H9 (cell line): ENCODE measurements at places on chromosomes 1 and 21. TPM values are rescaled to one million over a fixed set of nuclear protein-coding genes. Genes with fewer than 3 reads are reported as not detected.

DNA sequence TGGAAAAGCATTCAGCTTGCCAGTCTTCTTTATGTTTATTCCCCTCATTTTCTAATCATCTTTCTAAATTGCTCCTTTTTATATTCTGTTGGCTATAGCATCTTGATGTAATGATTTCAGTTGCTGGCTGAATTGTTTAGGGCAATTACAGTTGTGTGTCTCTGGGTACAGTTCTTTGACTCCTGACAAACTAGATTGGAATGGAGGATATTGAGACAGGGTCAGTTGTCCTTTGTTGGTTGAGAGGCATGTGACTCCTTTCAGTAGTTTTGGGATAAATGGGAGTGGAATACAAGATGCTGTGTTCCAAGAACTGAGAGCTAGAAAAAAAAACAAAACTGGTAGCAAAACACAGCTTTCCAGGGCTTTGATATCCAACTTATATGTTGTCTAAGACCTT, 1.5 kb downstream of the CENPF start:
- peaks cover 20% of the 10 kb centered on the region for H3K36me3 ChIP-seq
- H3K4me3 ChIP-seq: peak overlapping the region; percentile 98
- no peak for DNase-seq
- H3K4me1 ChIP-seq: no peaks in the 10 kb centered on the region
- no peaks in the 10 kb centered on the region for H3K27me3 ChIP-seq
- no peak overlapping the region for H3K27ac ChIP-seq

GRCh38 chr1:42860339-42861013, 14.1 kb downstream of the ZNF691 start:
- no peak for DNase-seq
- H3K27me3 ChIP-seq: no peaks in the 10 kb centered on the region
- no peak overlapping the region for H3K27ac ChIP-seq

- DNase-seq: no peak
- no peak overlapping the region for H3K4me3 ChIP-seq
- no peaks in the 10 kb centered on the region for H3K27me3 ChIP-seq
Measured at GRCh38 chr1:46277658-46278373, 25.6 kb downstream of the LRRC41 start.

DNA sequence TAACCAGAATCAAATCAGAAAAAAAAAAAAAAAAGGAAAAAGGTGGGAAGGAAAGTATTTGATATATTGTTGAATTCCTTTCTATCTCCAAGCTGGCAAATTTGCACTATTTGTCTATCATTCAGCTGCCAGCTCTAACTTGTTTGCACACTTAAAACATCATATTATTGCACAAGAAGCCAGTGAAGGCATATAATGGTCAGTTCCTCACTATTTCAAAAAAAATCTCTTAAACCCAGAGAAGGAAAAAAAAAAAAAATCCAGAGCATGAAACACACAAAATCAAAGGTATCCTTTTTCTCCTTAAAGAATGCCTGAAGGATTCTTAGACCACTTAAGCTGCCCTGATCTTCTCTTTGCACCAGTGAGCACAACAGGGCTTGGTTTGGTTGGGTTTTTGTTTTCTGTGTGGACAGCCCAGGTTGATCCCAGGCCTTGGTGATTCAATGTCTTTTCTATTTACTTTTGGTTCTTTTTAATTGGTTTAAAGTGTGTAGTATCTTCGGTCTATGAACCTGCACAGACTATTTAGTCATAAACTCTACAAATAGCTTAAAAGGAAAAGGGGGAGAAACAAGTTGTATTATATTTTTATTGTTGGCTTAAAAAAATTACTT, 40.2 kb downstream of the DUSP10 start:
- H3K27me3 ChIP-seq: no peaks in the 10 kb centered on the region; the same call in 1 of the 2 replicates
- H3K27ac ChIP-seq: no peak overlapping the region
- no peak for DNase-seq
- H3K36me3 ChIP-seq: peaks cover 13% of the 10 kb centered on the region
- H3K4me3 ChIP-seq: no peak overlapping the region
- H3K4me1 ChIP-seq: no peaks in the 10 kb centered on the region

DNA sequence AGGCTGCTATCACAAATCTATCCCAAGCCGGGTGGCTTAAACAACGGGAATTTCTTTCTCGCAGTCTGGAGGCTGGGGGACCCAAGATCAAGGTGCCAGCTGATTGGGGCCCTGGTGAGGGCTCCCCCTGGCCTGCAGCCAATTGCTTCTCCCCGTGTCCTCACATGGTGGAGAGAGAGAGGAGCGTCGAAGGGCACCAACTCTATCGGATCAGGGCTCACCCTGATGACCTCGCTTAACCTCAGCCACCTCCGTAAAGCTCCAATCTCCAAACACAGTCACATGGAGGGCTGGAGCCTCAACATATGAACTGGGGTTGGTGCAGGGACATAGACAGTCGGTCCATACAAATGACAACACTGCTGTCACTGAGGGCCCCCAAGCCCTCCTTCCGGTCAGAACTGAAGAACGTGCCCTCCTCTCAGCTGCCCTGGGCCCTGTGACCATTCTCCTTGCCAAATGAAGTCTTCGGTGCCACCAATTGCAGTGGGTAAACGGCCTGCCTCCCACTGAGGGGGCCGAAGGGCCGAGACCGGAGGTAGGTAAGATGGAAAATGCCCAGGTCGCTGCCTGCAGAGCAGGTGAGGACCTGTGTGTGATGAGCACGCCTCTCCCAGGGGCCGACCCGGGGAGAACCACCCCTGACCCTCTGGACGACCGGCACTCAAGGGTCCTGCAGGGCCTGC, 211.0 kb downstream of the TOMM20 start:
- DNase-seq: no peak
- H3K27ac ChIP-seq: no peak overlapping the region
- H3K27me3 ChIP-seq: no peaks in the 10 kb centered on the region

Gene MAP3K7CL
- not detected in 2 replicates for total RNA-seq

Gene ATP6V1G3
- not detected in 2 replicates for total RNA-seq

Gene EPHA8
- 3.4 and 3.6 TPM in 2 replicates for total RNA-seq

Gene PSMB4
- total RNA-seq: 413 and 429 TPM in 2 replicates

Gene OR2L3
- not detected in 2 replicates for total RNA-seq
